Natural killer cell (primary cell): ENCODE measurements at places on chromosomes 3 and 15. TPM values are rescaled to one million over a fixed set of nuclear protein-coding genes. Genes with fewer than 3 reads are reported as not detected.

ARPP21 gene
- total RNA-seq = not detected

ACTL6A gene
- 23.1 TPM for total RNA-seq

GABRA5 gene
- total RNA-seq = not detected

SNAP23 gene
- 72.7 TPM for total RNA-seq

SELENOT gene
- 121 TPM for total RNA-seq

FYTTD1 gene
- total RNA-seq = 58.0 TPM

HRG gene
- total RNA-seq = not detected
